ENCODE measurements at places on chromosomes 4 and X.

DNA sequence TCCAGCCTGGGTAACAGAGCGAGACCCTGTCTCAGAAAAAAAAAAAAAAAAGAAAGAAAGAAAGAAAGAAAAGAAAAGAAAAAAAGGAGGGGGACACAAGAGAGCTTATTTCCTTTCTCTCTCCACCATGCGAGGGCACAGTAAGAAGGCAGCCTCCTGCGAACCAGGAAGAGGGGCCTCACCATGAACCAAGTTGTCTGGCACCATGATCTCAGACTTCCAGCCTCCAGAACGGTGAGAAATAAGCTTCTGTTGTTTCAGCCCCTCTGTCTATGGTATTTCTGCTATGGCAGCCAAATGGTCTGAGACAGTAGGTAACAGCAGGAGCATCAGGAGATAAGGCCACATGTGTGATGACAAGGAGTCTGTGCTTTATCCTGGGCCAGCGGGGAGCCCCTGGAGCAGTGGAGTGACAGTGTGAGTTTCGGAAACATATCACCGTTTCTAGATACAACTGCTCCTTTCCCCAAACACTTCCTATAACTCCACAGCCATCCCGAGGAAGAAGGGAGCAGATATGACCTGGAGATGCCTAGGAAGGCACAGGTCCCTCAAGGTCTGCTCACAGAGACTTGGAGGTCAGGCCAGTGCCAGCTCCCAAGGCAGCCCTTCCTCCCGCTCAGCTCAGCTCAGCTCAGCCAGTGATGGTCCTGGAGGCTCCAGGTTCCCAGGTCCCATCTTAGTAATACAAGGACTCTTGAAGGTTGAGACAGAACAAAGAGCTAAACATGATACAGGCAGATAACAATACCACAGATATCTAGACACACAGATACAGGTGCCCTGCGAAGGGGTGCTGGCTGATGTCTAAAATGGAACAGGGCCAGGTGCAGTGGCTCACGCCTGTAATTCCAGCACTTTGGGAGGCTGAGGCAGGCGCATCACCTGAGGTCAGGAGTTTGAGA is 17.7 kb downstream of the JAKMIP1 start:
- no peak for DNase-seq

GRCh38 chrX:67545893-67546495 is 2.2 kb downstream of the AR start:
- no peak for DNase-seq

- DNase-seq = no peak
Observed at GRCh38 chrX:1242891-1243402, 25.7 kb upstream of the CSF2RA start.

- DNase-seq = no peak
Observed at GRCh38 chr4:94068753-94069719, 138.6 kb upstream of the SMARCAD1 start.

DNA sequence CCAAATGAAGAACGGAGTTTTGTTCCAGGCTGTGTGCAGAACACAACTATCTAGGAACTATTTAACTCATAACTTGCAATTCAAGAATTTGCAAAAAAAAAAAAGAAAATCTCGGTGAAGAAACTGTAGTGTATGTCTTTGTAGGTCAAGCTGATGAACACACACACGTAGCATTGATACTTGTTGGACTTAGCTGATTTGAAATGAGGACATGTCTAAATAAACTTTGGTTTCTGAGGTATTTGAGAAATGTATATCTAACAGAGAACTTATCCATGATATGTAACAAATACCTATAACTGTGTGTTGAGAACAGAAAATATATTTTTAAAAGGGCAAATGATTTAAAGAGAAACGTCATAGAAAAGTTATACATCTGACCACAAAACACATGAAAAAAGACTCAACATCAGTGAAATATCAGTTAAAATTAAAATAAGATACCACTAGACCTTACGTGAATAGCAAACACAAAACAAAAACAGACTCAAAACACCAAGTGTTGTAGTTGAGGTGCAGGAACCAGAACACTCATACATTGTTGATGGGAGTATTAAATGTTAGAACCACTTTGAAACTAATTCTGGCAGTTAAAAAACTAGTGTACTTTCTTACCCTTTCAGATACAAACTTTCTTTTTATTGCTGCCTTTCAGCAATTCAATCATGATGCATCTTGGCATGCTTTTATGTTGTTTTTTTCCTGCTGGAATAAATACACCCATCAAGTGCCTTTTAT is 1535.8 kb upstream of the PCDH10 start:
- no peak for DNase-seq

- DNase-seq = no peak
Observed at GRCh38 chr4:22334155-22334554, 181.7 kb downstream of the ADGRA3 start.

DNA sequence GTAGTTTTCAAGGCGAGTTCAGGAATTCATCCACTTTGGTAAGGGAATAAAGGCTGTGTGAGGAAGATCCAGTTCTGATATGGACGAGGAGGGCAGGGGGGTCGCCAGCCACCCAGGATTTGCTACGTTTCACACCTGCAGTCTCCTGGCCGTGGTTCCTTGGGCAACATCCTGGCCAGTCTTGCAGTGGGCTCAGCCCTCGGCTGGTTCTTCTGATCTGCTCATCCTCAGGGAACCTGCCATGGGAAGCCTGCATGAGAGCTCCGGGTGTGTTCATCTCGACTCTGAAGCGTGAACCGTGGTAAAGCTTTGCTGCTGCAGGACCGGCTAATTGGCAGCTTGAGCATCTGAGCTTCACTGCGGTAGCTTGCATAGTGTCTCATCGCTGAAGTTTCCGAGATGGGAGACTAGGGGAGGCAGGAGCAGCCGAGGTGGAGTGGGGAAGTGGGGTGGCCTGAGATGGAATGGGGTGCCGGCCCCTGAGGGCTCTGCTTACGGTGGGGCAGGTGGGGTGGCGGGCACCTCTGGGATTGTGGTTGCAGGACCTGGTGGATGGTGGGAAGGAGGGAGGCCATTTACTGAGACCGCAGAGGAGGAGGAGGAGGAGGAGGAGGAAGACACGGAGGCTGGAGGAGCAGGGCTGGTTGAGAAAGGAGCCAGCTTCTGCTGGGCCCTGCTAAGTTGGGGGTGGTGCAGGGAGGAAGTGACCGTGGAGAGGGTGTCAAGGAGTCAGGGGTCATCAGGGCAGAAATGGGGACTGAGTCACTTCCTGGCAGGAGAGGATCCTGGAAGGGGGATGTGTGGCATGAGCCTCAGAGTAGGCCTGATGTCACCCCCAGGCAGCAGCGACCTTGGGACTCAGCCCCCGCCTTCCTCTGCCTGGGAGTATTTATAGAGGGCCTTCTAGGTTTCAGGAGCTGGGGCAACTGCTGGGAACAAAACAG is 213.1 kb upstream of the PSAPL1 start:
- no peak for DNase-seq

GRCh38 chr4:6945052-6945409 is 35.4 kb downstream of the TBC1D14 start:
- no peak for DNase-seq

GRCh38 chrX:118347131-118347530 is 1.2 kb downstream of the WDR44 start:
- no peak for DNase-seq

DNA sequence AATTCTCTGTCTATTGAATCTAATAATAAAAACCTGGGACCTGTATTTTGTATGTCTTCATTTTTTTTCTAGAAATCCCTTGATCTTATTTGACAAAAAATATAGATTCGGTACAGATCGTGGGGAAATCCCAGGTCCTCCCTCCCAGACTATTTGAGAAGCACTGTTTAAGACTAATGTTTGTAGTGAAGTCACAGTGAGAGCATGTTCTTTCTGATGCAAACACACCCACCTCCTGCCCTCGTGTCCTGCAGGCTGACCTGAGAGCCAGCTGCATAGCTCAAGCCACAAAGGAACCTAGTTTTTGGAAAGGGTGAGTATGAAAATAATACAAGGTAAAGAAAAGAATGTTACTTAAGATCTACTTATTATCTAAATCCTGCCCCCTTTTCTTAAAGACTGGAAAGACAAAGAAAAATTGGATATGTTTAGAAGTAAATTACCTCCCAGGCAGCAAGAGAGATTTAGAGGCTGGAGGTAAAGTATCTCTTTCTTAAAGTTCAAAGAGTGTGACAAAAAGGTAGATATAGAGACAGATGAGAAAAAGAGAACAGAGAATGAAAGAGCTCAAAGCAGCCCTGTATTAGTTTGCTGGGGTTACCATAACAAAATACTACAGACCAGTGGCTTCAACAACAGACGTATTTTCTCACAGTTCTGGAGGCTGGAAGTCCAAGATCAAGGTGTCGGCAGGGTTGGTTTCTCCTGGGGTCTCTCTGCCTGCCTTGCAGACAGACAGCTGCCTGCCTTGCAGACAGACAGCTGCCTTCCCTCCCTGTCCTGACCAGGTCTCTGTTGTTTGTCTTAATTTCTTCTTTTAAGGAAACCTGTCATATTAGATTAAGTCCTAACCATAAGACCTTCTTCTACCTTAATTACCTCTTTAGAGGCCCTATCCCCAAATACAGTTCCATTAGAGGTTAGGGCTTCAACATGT is 20.4 kb upstream of the DCTD start:
- no peak for DNase-seq

DNA sequence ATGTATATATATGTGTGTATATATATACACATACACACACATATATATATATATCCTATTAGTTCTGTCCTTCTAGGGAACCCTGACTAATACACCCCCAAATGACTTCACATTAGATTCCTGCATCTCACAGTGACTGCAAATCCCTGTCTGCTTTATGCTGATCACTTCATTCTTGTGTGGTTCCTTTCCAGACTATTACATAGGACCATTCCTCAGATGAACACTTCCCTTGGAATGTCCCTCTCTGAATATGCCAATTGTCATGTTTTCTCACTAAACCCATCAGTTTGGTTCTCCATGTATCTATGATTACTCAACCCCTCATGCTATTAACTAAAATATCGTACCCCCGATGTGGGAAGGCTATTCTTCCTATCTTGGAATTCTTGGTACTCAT is 605.2 kb upstream of the NR3C2 start:
- no peak for DNase-seq

DNA sequence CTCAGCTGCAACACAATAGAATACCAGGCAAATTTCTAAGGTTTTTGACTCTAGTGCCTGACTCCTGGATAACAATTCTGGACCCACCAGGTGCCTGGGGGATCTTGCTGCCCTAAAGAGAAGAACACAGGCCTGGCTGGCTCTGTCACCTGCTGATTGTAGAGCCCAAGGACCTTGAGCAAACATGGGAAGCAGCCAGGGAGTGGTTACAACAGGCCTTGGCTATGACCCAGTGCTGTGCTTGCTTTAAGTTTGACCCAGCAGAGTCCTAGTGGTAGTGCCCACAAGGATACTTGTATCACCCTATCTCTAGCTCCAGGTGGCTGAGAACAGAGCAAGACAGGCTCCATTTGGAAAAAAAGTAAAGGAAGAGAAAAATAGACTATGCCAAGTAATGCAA is 176.8 kb upstream of the DCAF12L2 start:
- DNase-seq = no peak
